ENCODE measurements at places on chromosomes 6 and 20. TPM values are rescaled to one million over a fixed set of nuclear protein-coding genes. Genes with fewer than 3 reads are reported as not detected.

The HLA-DPA1 gene
- total RNA-seq, result 665 TPM

The RAB44 gene
- total RNA-seq, result 0.19 TPM

The C6orf141 gene
- total RNA-seq, result not detected

The GJA10 gene
- total RNA-seq, result not detected

- no peak for DNase-seq
Measured at GRCh38 chr20:52035977-52036376, 155.6 kb downstream of the ZFP64 start.

DNA sequence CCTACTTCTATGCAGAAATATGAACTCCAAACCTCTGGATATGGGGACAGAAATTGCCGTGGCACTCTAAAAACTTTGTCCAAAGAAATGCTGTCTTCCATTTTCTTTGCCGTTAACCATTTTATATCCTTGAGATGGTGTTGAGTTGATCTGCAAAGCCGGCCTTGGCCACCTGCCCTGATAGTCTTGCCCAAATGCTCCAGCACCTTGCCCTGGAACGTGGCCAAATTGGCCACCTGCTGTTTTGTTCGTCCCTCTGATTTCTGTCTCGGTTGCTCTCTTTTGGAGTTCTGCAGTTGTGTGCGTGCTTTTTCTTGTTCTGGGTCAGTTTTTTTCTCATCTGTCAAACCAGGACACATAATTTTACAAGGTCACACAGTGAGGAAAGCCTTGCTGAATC, 239.7 kb upstream of the GMDS start:
- DNase-seq, result no peak

GRCh38 chr6:63492476-63492875, 79.8 kb upstream of the LOC128125822 start:
- no peak for DNase-seq

GRCh38 chr20:58669287-58670006, 18.4 kb downstream of the STX16 start:
- DNase-seq, result peak; percentile 35

DNA sequence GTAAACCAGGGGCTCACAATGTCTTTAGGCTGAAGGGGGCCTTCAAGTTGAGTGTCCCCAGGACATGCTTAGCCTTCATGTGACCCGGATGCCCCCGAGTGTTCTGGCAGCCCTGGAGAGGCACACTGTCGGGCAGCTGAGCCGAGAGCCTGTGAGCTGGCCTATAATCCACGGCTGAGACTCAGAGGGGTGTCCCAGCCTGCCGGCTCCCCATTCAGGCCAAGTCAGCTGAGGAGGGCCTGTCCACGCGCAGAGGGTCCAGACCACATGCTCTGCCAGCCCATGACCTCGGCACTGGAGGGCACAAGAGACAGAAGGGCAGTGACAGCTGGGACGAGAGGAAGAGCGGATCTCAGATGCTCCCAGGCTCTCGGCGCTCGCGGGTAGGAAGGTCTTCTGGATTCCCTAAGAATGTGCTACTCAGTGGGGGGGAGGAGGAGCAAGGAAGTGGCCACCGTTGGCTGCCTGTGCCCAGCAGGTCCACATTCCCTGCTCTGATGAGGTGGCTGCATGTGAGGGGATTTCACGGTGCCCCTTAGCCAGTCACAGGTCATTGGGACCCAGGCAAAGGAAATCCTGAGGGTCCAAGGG, 224.7 kb downstream of the NRN1 start:
- DNase-seq, result no peak
